D721Med (cell line): ENCODE measurements at places on chromosomes 6 and 20.

- no peak for DNase-seq
Observed at GRCh38 chr20:25466846-25467245, 59.4 kb downstream of the GINS1 start.

GRCh38 chr6:53172468-53172803 lies 23.8 kb upstream of the GCM1 start:
- DNase-seq = no peak

DNA sequence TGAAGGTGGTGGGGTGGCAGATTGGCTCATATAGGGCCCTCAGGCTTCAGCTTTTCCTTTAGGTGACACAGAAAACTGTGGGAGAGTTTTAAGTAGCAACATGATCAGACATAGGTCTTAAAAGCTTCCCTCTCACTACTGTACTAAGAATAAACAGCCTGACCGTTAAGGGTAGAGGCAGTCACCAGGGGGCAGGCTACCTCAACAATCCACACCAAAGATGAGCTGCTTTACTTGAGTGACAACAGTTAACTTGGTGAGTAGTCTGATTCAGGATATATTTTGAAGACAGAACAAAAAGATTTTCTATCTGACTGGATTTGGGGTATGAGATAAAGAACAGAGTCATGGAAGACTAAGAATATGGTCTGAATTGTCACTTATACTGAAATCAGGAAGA lies 193.1 kb upstream of the SHLD1 start:
- DNase-seq = no peak

DNA sequence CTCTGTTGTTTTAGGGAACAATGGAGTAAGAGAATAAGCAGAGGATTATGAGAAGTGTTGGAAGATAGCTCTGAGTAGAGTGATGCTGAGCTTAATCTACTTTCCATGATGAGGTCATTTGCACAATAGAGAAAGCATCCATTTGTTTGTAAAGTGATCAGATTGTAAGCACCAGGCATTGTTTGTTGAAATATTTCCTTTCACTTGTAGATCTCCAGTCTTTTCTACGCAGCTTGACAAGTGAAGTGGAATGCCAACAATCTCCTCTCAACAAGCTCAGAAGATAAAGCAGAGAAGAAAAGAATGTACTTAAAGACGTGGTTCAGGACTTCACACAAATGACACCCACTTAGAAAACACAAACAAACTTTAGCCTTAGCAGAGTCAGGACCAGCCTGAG lies 80.1 kb upstream of the MARCKS start:
- no peak for DNase-seq

GRCh38 chr6:104784884-104785283 lies 74.8 kb downstream of the HACE1 start:
- DNase-seq = no peak
